ENCODE measurements at places on chromosomes 13 and 19.

DNA sequence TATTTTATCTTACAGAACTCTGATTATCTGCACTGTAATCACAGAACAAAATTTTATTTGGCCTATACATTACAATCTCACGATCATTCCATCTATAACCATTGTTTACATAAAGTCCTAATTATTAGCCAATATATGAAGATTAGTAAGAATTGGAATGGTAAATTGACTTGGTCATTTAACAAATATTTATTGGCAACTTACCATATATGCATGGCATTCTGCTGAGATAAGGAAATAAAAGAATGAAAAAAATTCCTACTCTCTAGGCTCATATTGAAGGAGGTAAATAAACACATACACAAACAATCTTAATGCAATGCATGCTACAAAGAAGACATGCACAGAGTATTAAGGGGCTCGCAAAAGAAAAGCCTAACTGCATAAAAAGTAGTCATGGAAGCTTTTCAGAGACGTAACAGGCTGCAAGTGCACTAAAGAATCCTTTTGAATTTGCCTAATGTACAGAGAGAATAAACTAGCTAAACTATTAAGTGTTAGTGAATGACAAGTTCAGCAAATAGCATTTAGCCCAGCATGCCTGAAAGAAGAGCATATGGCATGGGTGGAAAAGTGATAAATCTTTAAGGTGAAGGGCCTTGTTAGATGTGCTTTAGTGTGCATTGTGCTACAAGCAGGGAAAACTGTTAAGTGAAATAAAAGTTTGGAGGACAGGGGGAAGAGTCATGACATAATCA is 1131.1 kb downstream of the PCDH9 start:
- DNase-seq = no peak

- DNase-seq = no peak
Measured at GRCh38 chr13:23851106-23851505, 38.1 kb downstream of the MIPEP start.

DNA sequence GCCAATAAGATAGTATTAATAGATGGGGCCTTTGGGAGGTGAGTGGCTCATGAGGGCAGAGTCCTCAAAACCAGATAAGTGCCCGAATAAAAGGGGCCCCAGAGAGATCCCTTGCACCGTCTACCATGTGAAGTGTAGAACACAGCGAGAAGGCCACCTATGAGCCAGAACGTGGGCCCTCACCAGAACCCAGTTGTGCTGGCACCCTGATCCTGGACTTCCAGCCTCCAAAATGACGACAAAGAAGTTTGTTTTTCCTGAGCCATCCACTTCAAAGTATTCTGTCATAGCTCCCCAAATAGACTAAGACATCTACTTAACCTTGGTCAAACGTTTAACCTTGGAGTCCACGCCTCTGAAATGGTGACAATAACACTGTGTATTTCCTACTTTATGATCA is 158.1 kb downstream of the EFNB2 start:
- no peak for DNase-seq

GRCh38 chr13:78607409-78608251 is 4.3 kb upstream of the POU4F1 start:
- DNase-seq = no peak

GRCh38 chr13:79999601-80000000 is 341.3 kb downstream of the SPRY2 start:
- DNase-seq = no peak

DNA sequence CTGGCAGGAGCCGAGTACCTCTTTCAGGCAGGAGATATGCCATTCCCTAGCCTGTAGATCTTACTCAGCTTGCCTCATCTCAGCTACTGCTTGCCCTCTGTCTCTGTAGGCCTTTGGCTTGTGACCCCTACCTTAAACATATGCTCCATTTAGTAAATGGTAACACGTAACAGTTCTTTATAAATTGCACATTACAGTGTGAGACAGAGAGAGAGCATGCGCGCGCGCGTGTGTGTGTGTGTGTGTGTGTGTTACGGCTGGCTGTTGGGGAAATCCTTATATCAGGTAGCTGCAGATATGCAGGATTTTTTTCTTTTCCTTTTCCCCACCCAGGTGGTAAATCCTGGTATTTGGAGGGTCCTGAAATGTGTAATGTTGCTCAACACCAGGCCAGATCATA is 4.2 kb downstream of the SPINT2 start:
- no peak for DNase-seq

GRCh38 chr13:49652355-49653305 is 24.3 kb downstream of the ARL11 start:
- no peak for DNase-seq

- DNase-seq = no peak
Measured at GRCh38 chr13:29688193-29688592, 92.7 kb upstream of the SLC7A1 start.

DNA sequence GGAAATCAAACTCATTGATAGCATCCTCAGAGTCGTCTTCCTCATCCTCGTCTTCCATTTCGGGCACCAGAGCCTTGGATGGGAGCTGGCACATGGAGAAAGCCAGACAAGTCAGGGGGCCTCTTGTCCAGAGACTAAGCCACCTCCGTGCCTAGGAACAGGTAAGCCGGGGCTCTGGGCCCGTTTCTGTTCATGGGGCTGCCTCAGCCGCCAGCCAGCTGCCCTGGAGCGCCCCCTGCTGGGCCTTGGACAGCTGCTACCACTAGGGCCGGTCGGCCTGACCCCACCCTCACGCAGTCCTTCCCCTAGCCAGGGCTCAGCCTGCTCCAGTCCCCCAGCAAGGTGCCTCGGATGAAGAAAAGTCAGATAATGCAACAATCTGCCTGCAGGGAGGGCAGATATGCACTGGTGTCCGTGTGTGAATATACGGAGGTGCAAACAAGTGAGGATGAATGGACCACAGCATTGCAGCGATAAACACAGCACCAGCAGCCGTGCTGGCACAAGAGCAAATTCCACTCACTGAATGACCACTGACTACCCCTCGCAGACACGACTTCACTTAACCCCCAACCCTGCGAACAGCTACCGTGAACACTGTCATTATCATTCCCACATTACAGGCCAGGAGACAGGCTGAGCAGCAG is 11.9 kb upstream of the PRKD2 start:
- peak; percentile 7 for DNase-seq

DNA sequence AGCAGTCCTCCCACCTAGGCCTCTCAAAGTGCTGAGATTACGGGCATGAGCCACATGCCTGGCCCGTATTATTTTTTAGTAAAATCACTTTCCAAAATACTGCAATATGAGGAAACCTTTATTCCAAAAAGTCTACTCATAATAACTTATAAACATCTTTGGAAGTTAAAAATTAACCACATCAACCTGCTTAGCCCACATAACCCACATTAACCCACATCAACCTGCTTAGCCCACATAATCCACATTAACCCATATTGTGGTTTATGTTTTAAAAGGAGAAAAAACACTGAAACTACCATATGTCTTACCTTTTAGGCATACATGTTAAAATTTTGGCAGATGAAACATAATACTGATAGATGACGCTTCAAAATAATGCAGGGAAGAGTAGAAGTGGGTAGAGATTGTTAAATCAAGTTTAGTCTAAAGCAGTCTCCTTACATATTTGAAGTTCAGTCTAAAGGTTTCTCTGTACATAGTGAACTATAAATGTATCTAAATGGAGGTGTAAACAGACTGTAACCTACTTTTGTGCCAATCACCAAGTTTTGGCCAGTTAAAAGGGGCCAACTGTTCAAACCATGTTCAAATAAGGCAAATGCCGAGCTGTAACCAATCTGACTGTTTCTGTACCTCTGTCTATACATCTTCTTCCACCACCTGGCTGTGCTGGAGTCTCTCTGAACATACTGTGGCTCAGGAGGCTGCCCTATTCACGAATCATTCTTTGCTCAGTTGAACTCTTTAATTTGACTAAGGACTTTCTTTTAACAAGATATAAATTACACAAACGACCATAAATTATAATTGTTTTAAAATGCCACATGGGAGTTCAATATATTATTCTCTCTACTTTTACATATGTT is 14.5 kb downstream of the KPNA3 start:
- no peak for DNase-seq

- DNase-seq = no peak
Measured at GRCh38 chr13:100464006-100464405, 124.6 kb downstream of the GGACT start.

DNA sequence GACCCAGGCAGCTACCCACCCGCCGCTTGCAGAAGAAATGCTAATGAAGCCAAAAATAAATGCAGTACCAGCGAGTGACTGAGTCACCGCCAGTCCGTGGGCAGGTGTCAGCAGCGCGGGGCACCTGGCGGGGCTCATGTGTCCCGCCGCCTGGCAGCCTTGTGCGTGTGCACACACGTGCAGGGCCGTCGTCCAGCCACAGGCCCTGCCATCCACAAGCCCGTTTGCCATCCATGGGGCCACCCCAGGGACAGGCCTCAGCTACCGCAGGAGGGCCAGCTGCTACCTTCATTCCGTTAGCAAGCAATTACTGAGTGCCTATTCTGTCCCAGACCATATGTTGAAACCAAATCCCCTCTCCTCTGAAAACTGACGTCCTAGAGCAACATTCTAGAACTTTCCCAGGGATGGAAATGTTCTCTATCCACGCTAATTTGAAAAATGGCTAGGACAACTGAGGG is 20.5 kb downstream of the NCAN start:
- no peak for DNase-seq

DNA sequence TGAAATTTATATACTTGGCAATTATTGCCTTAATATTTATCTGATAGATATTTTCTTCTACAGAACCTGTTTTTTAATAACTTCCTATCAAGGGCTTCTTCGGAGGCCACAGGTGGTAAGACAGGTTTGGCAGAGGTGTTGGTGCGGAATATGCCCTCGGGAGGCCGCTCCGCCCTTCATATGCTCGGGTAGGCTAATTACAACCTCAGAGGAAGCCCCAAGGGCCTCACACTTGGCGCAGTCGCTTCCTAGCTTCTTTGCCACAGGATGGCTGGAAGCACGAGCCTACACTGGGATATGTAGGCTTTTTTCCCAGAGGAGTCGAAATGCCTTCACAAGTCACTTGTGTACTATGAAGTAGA is 68.8 kb downstream of the LMO7 start:
- peak; percentile 33 for DNase-seq

DNA sequence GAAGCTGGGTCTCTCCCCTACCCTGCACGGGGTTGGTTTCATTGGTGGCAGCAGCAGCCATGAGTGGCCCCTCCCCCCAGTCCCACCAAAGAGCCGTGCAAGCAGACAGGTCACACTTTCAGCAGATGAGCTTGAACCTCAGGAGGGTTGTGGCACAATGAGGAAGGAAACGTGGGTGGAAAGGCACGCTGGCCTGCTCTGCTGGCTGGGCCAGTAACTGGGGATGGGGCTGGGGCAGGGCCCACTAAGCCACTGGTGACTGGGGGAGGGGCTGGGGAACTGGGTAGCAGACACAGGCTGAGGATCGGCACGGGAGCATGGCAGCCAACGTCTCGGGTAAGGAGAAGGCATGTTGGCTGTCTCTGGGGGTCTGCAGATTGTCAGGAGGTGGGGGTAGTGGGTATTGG is at the start of gene P2RY11:
Gene P2RY11 (plus strand): TSS at position 289 of the 407 bp plus-strand sequence. CDS start 29 bp downstream, at position 318.
- no peak for DNase-seq

- no peak for DNase-seq
Measured at GRCh38 chr19:29777781-29778309, 33.9 kb upstream of the CCNE1 start.

DNA sequence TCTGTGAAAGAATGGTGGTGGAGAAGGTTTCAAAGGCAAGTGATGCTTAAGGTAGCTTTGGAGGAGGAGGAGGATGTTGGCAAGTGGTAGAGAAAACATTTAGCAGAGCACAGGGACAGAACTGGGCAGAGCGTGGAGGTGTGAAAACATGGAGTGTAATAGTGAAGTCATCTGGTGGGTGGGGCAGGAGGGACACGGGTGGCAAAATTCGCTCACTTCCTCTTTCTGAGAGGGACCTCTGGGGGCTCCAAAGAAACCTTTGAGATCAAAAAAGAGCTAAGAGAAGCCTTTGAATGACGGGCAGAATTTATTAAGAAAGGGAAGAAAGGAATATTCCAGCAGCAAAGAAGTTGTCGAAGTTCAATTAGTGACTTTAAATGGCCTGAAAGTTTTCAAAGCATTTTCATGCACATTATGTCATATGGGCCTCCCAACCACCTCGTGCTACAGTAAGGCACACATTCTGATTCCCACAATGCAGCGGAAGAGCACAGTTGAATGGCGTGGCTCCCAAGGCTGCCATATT is 82.8 kb downstream of the STARD13 start:
- DNase-seq = no peak

- no peak for DNase-seq
Measured at GRCh38 chr19:40416918-40417642, 3.9 kb upstream of the PRX start.

- no peak for DNase-seq
Measured at GRCh38 chr13:111392486-111392885, 72.0 kb downstream of the TEX29 start.

DNA sequence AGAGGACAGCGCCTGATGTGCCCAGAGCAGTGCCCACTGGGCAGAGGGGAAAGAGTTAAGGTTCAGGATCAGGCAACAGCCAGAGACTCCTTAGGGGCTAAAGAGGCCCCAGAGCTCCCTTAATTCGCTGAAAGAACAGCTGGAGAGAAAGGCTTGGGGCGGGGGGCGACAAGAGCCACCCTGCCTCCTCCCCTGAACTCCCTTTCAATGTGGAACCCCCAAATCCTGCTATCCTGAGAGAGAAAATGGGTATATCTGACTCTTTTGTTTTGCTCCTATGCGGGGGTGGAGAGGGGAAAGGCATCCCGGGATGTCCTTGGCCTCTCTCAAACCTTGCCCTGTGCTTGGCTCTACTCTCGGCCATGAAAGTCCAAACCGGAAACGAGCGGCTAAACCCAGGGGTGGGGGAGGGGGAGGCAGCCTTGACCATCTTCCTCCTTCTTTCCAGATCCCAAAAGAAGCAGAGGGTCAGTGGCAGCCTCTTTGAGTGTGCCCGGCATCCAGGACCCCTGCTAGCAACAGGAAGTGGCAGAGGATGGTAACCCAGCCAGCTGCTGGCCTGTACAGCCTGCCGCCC is 4.7 kb downstream of the PRKACA start:
- no peak for DNase-seq

GRCh38 chr19:15210323-15210781 is 9.6 kb upstream of the NOTCH3 start:
- no peak for DNase-seq

GRCh38 chr19:56314018-56314380 is 640 bp downstream of the ZSCAN5A start:
- peak; percentile 28 for DNase-seq

DNA sequence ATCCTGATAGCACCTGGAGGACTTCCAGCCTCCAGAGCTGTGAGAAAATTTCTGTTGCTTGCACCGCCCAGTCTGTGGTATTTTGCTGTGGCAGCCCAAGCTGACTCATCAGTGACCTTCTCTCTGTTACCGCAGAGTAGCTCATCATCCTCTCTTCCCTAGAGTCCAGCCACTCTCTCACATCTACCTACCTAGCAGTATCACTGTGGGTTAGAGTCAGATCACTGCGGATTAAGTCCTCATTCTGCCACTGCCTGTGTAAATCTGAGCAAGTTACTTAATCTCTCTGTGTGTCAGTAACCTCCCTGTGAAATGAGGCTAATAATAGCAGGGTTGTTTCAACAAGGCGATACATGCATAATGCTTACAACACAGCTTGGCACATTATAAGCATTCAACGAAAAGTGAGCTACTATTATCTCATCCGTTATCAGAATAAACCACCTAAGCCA is 40.3 kb upstream of the USPL1 start:
- DNase-seq = no peak
